ENCODE measurements at places on chromosomes 5 and 9.

- DNase-seq, result no peak
Observed at GRCh38 chr5:64814073-64814472, 45.3 kb downstream of the CWC27 start.

DNA sequence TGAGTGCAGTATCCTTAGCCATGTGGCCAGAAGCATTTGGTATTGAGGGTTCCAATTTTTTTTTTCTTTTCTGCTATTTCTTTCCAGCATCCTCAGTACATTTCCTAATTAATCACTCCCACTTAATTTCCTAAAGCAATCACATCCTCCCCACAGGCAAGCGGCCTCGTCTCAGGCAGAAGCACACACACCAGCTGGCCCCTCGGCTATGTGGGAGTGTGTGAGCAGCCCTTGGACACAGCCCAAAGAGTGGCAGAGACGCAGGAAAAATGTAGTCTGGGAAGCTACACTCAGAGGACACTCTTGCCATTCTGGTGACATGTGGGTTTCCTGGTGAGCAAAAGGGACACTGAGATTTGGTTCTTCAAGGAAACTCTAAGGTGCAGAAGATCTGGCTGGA lies 20.7 kb downstream of the SLIT3 start:
- no peak for DNase-seq

GRCh38 chr9:98989036-98990000 lies 45.6 kb downstream of the COL15A1 start:
- DNase-seq, result peak; percentile 30

DNA sequence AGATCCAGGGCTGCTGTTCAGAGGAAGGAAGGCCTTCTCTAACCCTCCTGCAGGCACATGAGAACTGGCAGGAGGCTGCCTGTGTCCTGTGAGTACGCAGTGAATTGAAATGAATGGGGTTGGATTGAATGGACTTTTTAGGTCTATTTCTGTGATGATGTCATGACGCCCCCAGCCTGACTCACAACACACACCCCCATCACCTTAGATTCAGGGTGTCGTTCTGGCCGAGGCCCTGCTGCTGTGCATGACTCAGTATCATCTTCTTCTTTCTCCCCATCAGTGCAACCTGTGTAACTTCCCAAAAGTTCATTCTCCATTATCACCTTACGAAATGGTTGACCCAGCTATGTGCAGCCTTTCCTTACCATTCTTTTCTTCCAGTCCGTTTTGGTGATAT lies 5.4 kb downstream of the PCAT7 start:
- no peak for DNase-seq

GRCh38 chr5:79236362-79236969 lies 535 bp downstream of the JMY start:
- no peak for DNase-seq

GRCh38 chr5:72106817-72107130 lies 501 bp upstream of the MAP1B start:
- DNase-seq, result no peak

DNA sequence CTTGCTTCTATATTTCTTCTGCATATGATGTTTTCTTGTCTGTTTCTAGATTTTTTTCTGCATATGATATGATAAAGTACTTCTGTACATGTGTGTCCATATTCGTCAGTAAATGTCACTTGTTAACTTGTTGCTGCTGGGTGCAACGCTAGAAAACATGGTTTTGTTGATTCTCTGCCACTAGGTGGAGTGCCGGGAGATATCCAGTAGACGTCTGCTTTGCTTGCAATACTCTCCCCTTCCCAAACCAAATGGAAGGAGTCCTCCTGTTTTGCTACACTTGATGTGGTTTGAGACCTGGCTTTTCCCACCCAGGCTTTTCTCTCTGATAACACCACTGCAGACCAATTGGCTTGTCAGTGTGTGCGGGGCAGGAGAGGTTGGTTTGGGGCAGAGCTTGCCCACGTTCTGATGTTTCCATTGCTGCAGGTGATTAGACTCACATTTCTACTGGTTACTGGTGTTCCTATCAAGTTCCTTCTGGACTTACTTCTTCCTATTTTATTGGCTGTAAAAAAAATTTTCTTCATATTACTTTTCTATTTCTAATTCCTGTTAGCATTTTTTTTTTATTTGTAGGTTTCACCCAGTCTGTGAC lies 900.0 kb upstream of the CDH10 start:
- peak; percentile 72 for DNase-seq

- DNase-seq, result no peak
Observed at GRCh38 chr5:133242221-133242835, 190.5 kb downstream of the HSPA4 start.

GRCh38 chr5:150163547-150164059 lies 3.0 kb upstream of the CDX1 start:
- peak; percentile 64 for DNase-seq

DNA sequence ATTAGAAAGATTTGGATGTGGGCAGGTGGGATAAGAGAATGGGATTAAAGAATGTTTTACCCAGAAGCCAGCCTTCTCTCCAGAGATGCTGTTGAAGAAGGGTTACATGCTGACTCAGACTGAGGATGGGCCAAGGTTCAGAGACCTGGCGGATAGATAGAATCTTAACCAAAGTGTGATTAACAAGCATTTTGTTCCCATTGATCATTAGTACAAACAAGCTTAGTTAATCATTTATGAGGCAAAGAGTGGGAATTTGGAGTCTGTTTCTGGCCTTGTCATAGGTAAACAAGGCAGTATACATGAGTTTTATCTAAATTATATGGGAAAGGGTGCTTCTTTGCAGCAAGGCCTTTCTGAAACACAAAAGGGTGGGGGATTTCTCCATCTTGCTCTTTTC lies 20.8 kb upstream of the DTWD2 start:
- no peak for DNase-seq

DNA sequence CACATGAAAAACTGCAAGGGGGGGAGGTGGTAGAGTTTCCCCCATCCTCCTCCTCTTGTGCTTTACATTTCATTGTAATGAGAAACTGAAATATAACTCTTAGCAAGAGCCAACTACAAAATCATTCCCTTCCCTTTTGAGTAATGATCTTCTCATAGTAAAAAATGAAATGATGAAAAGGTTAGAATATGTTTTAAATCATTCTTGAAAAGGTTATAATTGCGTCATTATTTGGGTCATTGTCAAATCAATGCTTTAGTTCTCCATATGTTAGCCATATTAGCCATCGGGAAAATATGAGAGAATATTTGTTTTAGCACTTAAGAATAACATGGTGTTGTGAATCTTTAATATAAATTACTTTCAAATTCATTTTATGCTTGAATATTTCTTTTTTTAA lies 1185.0 kb upstream of the CDH18 start:
- DNase-seq, result no peak

DNA sequence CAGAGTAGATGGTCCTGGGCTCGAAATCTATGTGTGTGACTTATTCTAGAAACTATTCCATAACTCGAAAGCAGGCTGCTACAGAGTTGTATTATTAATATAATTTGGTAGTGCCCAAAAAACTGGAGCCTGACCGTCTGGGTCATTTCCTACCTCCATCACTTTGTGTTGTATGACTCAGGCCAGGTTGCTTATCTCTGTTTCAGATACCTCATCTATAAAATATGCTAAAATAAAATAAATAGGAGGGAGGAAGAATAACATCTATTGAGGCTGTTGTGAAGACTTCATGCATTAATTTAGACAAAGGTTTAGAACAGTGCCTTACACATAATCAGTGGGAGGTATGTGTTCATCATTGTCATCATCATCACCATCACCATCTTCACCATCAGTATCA lies 57.7 kb downstream of the PDE4D start:
- no peak for DNase-seq

- DNase-seq, result no peak
Observed at GRCh38 chr5:35853631-35854030, 3.1 kb upstream of the IL7R start.

DNA sequence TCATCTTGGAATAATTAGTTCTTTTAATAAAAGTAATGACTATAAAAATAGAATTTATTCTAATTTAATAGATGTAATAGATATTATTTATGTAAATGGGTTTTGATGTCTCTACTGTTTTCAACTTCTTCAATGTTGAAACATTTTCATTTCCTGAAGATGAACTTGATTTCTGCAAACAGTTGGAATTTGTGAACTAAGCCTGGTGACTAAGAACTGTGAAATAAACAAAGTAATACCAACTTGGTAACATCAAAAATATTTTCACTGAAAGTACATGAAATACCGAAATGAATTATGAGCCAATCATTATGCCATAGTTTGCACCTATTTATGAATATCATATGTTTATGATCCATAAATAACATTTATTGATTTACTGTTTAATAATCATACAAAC lies 143.8 kb upstream of the FGF10 start:
- DNase-seq, result no peak

- DNase-seq, result no peak
Observed at GRCh38 chr9:89313842-89314241, 2.8 kb downstream of the CKS2 start.

DNA sequence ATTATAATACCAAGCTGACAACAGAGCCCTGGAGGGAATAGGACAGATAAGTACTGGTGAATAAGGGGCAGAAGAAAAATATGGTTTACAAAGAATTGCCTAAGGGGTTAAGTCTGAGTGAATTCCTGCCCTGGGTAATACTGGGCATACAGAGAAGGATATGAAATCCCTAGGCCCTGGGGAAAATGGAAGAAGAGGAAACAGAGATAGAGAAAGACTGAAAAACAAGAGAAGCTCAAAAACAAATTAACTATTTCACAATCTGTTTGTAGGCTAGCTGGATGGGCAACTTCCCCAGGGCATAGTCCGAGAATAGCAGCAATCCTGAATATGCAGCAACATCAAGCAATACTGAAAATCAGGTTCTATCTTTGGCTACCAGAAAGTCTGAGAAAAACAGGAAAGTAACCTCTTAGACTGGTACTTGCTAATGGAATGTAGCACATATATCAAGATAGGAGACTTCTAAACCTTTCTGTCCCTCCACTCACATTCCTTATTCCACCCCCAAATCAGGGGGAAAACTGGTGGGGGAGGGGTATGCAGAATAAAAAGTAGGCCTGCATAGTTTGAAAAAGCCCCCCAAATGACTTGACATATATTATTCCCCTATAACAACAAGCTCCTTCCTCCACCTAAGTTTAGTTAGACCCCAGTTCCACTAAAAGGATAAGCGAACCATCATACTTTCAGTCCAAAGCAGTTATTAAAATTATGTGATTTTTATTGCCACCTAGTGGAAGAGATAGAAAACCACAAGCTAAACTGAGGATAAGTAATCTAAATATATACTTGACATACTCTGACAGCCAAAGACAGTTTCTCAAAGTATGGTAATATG lies 20.6 kb downstream of the SLC38A9 start:
- no peak for DNase-seq

- no peak for DNase-seq
Observed at GRCh38 chr9:1708219-1708618, 306.9 kb upstream of the SMARCA2 start.

GRCh38 chr9:95815133-95815532 lies 60.4 kb upstream of the ERCC6L2 start:
- no peak for DNase-seq

GRCh38 chr5:6711409-6712141 lies 1.7 kb upstream of the TENT4A start:
- no peak for DNase-seq

DNA sequence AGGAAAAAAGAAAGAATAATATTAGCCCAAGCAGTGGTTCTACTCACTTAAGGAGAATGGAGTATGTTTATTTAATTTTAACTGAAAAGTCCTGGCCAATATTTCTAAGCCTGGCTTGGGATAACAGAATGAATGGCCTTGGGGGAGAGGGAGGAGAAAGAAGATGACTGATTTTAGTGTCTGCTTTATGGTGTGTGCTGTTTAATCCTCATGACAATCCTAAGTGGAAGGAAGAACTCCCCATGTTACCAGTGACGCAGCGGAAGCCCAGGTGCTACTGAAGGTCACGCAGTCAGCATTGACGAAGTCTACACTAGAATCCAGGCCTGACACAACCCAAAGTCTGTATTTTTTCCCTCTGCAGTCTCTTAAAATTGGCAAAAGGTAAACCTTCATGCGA lies 50.5 kb downstream of the PALM2AKAP2 start:
- DNase-seq, result no peak

GRCh38 chr9:3874449-3875360 lies 348.9 kb upstream of the RFX3 start:
- DNase-seq, result no peak

DNA sequence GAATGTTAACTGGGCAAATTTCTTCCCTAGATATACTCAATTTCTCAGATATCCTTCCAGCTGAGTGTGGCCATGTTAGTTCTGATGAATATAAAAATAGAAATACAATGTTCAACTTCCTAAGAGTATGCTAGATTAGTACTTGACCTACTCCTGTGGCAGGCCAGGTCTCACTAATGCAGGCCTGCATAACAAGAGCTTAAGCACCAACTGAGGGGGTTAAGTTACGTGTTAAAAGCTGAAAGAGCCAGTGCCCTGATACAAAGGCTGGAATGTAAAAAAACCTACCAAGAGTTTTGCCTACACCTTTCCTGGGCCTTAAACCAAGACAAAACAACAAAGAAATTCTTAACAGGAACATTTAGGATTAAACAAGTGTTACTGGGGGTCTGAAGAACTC lies 102.8 kb downstream of the MRPS30 start:
- DNase-seq, result peak; percentile 38

DNA sequence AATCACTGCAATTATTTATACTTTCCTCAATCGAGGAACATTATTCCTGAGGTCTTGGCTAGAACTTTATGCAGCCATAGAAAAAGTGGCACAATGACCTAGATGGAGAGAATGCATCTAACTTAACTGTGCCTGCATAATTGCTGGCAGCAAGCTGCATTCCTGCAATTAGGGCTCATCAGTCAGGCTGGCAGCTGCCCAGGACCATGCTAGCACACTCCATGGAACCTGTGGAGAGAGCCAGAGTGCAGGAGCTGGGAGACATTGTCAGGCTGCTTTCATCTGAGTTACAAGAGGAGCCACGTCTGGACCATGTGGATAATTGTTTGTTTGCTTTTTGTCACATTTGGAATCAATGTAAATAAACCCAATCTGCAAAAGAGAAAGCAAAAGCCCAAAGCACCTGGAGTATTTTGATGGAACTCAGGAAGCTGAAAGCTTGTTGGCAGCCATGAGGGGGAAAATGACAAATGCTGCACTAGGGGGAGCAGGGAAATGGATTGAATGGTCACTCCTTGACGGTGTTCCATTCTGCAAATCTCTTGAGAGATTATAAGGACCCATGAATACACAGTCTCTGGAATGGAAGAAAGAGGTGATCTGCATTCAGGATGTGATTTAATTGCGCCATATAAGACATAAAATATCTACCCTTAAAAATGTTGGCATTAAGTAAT lies 839.9 kb downstream of the MAT2B start:
- DNase-seq, result no peak

All from H9 (cell line).